ENCODE measurements at places on chromosomes 7 and 10.

- DNase-seq: no peak
Observed at GRCh38 chr7:24058953-24059352, 225.0 kb upstream of the NPY start.

DNA sequence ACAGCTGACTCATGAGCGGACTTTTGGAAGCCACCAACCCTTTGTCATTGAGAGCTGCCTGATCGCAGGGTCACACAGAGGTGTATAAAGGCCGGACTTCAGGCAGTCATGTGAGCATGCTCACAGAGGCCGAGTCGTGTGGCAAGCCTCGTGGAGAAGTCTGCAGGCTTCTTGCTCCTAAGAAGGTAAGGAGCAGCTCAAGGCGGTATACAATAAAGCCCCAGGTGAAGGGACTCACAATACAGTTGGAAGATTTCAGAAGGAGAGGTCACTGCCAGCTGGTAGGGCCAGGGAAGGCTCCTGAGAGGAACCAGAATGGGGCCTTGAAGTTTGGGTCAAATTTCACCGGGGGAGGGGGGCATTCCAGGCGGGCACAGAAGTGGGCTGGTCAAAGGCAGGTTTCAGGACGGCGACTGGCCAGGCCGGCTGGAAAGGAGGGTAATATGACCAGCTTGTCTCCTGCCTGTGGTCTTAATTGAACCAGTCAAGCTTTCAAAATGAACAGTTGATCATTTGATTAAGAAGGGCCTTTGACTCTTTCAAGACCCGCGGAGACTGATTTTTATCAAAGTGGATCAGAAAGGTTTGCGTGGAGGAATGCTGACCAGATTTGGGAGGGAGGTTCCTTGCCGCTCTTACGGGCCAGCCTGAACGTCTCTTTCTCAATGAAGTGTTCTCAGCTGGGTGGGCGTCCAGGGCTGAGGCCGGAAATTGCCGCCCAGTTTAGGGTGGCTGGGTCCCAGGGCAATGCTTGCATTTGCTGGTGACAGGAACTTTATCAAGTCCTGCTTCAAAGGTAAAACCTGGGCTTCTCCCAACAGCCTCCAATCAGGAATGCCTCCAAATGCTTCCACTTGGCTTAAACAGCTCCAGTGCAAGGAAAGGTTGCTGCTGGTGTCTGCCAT, 178.6 kb downstream of the EMX2 start:
- DNase-seq: no peak

- no peak for DNase-seq
Observed at GRCh38 chr7:17299483-17299991, 1.1 kb downstream of the AHR start.

GRCh38 chr10:70769121-70769520, 16.1 kb downstream of the TBATA start:
- no peak for DNase-seq

GRCh38 chr7:73815436-73815835, 15.4 kb upstream of the CLDN4 start:
- no peak for DNase-seq

DNA sequence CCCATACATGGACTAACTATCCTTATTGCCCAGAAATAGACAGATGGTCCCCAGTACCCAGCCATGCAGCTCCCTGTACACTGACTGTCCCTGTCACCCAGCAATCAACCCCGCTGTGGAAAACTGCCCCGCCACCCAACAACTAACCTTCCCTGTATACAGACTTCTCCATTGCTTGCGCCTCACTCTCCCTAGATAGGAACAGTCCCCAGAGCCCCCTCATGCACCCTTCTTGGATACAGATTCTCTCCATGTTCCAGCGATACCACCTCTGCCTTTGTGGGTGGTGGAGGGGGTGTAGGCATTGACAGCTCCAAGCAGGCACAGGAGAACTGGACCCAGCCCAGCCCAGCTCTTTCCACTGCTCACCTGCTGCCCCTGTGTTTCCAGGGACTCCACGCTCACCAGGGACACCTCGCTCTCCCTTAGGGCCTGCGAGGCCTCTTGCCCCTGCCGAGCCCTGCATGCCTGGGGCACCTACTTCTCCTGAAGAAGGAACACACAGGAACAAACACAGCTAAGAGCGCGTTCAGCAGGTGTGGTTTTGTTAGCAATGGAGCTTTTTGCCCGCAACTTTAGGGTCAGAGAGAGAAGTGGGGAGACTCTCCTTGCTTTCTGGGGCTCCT, 7.2 kb downstream of the SFTPD start:
- no peak for DNase-seq

GRCh38 chr7:79217468-79217867, 236.0 kb downstream of the MAGI2 start:
- DNase-seq: no peak

GRCh38 chr10:100346351-100346764, 675 bp upstream of the SCD start:
- no peak for DNase-seq

- DNase-seq: no peak
Observed at GRCh38 chr10:52677086-52677485, 95.5 kb downstream of the MBL2 start.

DNA sequence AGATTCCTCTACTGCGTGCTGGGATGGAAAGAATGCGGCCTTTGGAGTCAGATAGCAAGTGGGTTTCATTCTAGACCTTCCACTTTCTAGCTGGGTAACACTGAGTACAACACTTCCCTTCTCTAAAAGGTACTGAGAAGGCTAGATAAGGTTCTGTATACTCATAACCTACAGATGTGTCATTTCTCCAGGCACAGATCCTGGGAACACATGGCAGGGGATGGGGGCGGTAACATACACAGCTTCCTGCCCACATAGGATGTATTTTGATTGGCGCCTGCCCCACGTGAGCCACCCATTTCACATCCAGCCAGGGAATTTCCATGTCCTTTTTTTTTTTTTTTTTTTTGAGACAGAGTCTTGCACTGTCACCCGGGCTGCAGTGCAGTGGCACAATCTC, 31.8 kb downstream of the KLRG2 start:
- no peak for DNase-seq

DNA sequence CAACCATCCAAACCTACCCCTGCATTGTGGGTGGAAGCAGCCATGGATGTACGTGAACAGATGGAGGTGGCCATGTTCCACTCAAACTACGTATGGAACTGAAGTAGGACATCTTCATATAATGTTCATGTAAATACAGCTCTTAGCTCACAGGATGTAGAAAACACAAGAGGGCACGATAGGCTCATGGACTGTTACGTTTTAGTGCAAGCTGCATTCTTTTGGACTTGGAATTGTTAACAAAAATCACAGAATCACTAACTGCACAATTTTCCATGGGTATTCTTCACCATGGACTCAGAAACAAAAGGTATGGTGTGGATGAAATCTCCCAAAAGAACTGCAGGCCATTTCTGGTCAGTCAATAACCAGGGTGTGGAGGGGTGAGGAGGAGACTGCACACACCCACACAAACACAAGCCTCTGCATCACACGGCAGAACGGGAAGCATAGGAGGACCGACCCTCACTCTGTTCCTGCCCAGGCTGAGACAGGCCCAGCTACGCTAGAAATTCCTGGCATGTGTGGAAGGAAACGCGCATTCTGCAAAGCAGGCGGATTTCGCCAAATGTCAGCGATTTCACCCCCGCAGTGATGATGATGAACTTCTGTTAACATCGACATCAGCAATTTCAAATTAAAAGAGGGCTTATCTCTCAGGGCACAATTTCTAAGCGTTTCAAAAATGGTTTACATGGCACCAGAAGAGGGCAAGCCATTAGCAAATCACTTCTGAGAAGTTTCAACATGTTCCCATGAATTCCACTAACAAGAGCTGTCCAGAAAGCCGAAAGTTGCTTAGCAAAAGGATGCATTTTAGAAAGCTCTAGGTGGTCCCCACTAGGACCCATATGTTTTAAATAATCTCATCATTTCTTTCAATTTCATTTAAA, 149.0 kb downstream of the TNS3 start:
- no peak for DNase-seq

DNA sequence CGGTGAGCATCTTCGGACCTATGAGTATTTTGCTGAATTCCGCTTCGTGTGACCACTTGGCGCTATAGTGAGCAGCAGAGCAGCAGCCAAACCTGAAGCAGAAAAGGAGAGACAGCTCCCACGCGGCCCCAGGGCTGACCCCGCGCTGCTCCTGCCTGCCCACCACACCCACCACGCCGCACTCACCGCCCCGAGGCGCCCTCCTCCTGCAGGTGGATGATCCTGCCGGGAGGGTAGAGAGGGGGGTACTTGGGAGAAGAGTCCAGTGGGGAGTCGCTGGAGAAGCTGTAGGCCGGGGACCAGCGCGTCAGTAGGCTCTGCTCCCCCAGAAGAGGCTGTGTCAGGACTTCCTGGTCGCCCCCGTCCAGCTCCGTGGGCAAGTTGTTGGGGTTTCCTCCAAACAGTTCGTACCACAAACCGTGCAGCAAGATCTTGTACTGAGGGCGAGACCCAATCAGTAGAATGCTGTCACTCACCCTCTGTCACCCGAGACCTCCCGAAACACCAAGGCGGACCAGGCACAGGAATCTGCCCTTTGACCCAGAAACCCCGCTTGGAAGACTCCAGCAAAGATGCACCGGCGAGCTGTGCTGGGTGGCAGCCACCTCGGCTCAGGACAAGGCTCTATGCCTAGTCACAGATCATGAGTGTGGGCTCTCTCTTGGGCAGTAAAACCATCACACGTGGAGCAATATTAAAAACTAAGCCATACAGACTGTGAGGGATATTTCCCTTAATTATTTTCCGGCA, 37.6 kb downstream of the DAGLB start:
- DNase-seq: no peak

DNA sequence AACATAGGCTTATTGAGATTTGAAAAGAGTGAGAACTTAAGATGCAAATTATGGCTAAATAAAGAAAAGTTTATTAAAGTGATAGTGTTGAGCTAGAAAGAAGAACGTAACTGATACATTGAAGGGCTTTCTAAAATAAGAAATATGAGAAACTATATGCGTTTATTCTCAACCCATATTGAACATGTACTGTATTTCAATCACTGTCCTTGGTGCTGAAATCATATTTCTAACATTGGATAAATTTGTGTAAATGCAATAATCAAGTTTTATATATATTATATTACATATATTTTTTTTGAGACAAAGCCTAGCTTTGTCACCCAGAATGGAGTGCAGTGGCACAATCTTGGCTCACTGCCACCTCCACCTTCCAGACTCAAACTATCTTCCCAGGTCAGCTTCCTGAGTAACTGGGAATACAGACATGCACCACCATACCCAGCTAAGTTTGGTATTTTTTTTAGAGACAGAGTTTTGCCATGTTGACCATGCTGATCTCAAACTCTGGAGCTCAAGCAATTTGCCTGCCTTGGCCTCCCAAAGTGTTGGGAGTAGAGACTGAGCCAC, 1065.8 kb downstream of the REEP3 start:
- DNase-seq: no peak

DNA sequence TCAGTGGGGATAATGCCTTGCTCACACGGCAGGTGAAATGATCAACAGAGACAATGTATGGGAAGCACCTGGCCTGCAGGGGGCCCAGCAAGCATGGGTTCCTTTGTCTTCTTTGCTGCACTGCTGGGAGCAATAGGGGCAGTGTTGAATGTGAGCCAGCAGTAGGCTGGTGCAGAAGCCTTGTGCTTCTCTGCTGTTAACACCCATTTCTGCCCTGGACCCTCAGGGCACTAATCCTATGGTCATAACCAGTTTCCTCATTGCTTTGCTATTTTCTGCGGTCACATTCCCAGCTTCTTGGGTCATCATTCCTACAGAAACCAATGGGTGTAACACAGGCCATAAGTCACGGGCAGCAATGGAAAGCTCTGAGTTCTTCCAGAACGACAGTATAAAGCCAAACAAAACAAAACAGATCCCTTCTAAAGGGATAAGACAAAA, 10.9 kb upstream of the LGI1 start:
- DNase-seq: no peak

DNA sequence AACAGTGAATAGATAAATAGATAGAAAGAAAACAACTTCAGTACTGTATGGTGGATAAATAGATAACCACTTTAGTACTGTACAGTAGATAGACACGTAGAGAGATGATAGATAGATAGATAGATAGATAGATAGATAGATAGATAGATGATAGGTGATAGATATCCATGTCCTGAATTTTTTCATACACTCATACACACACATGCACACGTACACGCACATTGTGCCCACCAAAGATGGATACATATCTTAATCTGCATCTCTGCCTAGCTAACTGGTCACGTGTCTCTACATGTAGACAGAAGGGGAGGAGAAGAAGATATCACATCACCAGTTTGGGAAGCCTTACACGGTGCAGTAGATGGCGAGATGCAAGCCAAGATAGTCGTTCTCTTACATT, 99.2 kb downstream of the ARID5B start:
- no peak for DNase-seq

DNA sequence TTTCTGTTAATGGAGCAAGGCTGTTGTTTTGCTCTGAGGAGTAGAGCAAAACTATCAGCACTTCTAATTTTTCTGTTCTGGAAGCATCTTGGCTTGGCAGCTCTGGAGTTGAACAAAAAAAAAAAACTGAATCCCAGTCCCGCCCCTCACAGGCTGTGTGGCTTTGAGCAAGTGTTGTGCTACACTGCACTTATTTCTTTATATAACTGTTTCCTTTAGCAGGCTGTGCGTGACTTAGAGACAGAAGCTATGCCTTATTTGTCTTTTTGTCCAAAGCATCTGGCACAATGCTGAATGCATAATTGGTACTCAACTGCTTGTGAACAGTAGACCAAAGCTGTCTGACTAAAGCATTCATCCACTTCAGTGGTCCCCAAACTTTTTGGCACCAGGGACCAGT, 96.1 kb downstream of the AMPH start:
- DNase-seq: no peak

DNA sequence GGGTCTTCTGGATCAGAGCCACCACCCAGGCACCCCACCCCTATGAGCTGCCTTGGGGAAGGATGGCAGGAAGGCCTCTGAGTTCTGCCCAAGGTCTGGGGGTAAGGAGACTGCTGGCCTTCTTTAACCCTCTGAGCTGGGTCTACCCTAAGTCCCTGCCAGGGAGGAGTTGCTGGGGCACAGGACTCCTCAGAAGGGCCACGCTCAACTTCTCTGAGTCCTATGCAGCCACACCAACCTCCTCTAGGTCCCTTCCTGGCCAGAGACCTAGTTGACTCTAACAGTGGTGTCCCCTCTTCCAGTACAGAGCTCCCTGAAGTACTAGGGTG, 2.6 kb upstream of the NEURL1 start:
- no peak for DNase-seq

GRCh38 chr10:16195894-16196293, 240.9 kb upstream of the PTER start:
- no peak for DNase-seq

DNA sequence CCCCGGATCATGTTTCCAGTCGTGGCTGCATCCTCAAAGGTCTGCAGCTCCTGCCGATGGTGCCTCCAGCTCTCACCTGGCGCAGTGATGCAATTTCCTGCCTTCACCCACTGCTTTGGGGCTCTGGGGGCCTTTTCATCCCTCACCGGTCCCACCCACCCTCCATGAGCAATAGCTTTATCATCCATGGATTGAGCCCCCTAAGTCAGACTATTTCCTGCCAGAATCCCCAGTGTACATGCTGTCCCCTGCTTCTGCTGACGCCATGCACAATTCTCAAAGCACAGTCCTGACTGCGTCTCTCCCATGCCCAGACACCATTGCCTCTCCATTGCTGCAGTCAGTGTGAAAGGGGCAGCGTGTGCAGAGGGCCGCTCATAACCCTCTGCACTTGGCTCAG, 49.7 kb downstream of the FAM241B start:
- no peak for DNase-seq

Measured in stimulated activated CD8-positive, alpha-beta memory T cell treated with anti-CD3 and anti-CD28 coated beads, Interleukin-7, amount 100 ng/mL, for 1 hour (primary cell).